Upper lobe of left lung (tissue), 6 donors: ENCODE measurements at places on chromosomes 11 and 22. TPM values are rescaled to one million over a fixed set of nuclear protein-coding genes. Genes with fewer than 3 reads are reported as not detected.
A peak's percentile ranks its signal among the peaks of the same experiment; 100 is the strongest.

The USH1C gene
- total RNA-seq = not detected

The OMP gene
- total RNA-seq = not detected

The UPB1 gene
- total RNA-seq = 1.7 TPM

The DCPS gene
- total RNA-seq = 6.3 TPM

The SCGB1C1 gene
- total RNA-seq = not detected

- peak overlapping the region; percentile 52 for H3K27ac ChIP-seq
- no peak overlapping the region for H3K4me3 ChIP-seq
- no peaks in the 10 kb centered on the region for H3K36me3 ChIP-seq
- peaks cover 25% of the 10 kb centered on the region for H3K4me1 ChIP-seq
Observed at GRCh38 chr11:19577391-19577975, 135.2 kb upstream of the NAV2 start.

GRCh38 chr11:119843877-119844276 lies 114.9 kb upstream of the NECTIN1 start:
- no peaks in the 10 kb centered on the region for H3K27me3 ChIP-seq
- DNase-seq = no peak
- no peaks in the 10 kb centered on the region for H3K36me3 ChIP-seq
- H3K4me3 ChIP-seq = no peak overlapping the region

DNA sequence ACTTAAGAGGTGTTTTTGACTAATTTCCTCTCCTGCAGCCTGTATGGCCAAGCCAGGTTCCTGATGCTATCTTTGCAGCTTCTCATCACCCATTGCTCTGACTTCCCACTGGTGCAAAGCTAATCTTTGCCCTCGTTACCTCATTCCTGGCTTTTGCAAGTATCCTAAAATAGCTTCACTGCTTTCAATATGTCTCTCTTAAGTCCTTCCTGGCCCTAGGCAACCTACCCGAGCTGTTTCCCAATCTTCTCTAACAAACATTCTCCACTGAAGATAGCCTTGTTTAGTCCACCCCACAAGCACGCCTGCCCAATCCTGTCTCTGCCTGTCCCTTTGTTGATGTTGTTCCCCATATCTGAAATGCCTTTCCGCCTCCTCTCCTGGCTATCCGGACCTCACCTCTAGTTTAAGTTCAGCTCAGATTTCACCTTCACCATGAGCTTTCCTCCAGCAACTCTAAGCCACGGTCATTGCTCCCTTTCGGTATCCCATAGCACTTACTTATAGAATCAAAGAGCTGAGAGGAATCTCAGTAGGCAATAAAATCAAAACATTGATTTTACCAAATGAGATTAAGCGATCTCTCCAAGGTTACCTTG lies 30.1 kb upstream of the CECR2 start:
- H3K27ac ChIP-seq = no peak overlapping the region
- DNase-seq = no peak
- no peaks in the 10 kb centered on the region for H3K4me1 ChIP-seq
- no peaks in the 10 kb centered on the region for H3K27me3 ChIP-seq
- H3K36me3 ChIP-seq = no peaks in the 10 kb centered on the region
- no peak overlapping the region for H3K4me3 ChIP-seq

- H3K27me3 ChIP-seq = no peaks in the 10 kb centered on the region
- H3K27ac ChIP-seq = no peak overlapping the region
- H3K4me1 ChIP-seq = peaks cover 3% of the 10 kb centered on the region
- no peaks in the 10 kb centered on the region for H3K36me3 ChIP-seq
Observed at GRCh38 chr22:48961705-48962104, 866.0 kb downstream of the BRD1 start.

- no peak overlapping the region for H3K4me3 ChIP-seq
- no peak for DNase-seq
- H3K27me3 ChIP-seq = no peaks in the 10 kb centered on the region
Observed at GRCh38 chr11:44774731-44775130, 48.0 kb downstream of the TSPAN18 start.

DNA sequence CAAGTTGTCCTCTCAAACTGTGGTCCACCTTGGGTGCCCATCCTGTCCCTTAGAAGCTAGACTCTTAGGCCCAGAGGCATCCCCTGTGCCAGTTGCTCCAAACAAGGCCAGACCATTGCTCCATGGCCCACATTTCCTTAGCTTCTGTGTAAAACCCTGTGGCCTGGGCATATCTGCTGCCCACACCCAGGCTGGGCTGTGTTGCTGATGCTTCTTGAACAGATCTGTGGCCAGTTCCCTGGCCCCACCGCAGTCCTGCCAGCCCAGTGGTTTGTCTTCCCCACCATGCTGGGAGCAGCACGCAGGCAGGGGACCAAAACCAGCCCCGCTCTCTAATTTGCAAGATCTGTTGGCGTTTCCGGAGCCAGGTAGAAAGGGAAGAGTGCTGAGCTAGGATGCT lies 72.2 kb downstream of the CSNK2A3 start:
- no peak overlapping the region for H3K4me3 ChIP-seq
- no peaks in the 10 kb centered on the region for H3K36me3 ChIP-seq
- no peaks in the 10 kb centered on the region for H3K27me3 ChIP-seq
- H3K27ac ChIP-seq = peak overlapping the region; percentile 23
- no peak for DNase-seq

- no peaks in the 10 kb centered on the region for H3K4me1 ChIP-seq
- H3K36me3 ChIP-seq = no peaks in the 10 kb centered on the region
- no peak overlapping the region for H3K4me3 ChIP-seq
- DNase-seq = no peak
Observed at GRCh38 chr11:132631989-132632388, 900.3 kb downstream of the OPCML start.

GRCh38 chr11:103744496-103745153 lies 291.8 kb upstream of the DDI1 start:
- no peaks in the 10 kb centered on the region for H3K4me1 ChIP-seq
- no peaks in the 10 kb centered on the region for H3K27me3 ChIP-seq
- H3K4me3 ChIP-seq = no peak overlapping the region
- no peaks in the 10 kb centered on the region for H3K36me3 ChIP-seq
- DNase-seq = no peak
- no peak overlapping the region for H3K27ac ChIP-seq

- H3K4me3 ChIP-seq = no peak overlapping the region
- peak overlapping the region; percentile 45 for H3K27ac ChIP-seq
- peak; percentile 6 for DNase-seq
- H3K36me3 ChIP-seq = no peaks in the 10 kb centered on the region
- peaks cover 35% of the 10 kb centered on the region for H3K4me1 ChIP-seq
Observed at GRCh38 chr11:76802151-76802550, 19.0 kb downstream of the TSKU start.
